ENCODE measurements at places on chromosomes 11 and 22.
A peak's percentile ranks its signal among the peaks of the same experiment; 100 is the strongest.

DNA sequence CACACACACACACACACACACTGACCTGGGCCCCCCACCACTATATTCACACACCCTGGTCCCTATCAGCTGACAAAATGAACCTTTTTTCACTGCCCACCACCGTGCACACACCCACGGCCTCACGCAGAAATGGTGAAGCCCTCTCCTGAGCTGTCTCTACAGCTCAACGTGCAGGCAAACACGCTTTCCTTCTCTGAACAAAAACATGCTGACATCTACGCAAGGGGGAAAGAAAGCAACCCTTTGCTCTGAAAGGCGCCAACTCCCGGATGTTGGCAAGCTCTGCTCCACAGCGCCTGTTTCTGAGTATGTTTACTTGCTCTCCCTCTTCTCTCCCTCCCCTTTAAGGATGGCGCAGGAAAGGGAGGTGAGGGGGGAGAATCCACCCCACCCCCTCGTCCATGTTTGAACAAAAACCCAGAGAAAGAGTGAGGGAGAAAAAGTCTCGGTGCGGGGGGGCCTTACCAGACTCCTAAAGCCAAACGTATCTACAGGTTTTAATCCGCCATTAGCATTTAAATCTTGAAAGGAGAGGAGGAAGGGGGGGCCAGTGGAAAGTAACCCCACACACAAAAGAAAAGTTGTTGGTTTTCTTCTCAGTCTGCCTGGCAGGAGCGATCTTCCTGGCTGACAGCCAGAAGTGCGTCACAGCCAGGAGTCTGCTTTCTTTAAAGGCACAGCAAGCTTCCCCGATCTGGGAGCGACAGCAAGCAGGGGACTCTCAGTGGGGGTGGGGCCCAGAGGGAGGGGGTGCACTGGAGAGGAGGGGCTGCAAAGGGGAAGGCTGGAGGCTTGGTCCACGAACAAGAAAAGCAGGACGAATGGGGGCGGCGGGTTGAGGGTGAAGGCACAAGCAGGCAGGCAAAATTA is 39.6 kb downstream of the NUMA1 start:
- DNase-seq = peak; percentile 85

DNA sequence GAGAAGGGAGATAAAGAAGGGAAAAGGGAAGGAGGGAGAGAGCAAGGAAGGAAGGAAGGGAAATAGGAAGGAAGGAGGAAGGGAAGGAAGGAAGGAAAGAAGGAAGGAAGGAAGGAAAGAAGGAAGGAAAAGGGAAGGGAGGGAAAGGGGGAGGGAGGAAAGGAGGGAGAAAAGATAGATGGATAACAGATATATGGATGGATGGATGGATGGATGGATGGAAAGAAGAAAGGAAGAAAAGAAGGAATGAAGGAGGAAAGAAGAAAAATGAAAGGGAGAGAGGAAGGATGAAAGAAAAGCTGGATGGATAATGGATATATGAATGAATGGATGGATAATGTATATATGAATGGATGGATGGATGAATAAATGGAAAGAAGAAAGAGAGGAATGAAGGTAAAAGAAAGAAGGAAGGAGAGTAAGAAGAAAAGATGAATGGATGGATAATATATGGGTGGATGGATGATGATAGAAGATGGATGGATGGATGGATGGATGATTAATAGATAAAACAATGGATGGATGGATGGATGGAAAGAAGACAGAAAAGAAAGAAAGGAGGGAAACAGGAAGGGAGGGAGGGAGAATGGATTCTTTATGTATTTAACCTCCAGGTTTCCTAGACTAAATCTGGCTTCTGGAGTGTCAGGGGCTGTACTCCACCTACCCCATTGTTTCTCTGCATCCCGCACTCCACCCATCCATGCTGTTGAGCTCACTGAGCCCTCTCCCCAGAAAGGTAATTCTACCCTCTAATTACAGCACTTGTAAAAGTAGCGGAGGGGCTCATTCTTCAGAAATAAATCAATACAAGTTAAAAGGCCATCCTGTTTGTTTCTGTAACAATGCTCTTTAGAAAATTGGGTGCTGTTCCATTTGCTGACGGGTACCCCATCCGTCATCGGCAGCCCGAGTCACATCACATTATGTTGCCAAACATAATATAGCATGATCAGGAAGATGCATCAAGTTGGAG is 506.1 kb downstream of the MIAT start:
- no peak for DNase-seq

DNA sequence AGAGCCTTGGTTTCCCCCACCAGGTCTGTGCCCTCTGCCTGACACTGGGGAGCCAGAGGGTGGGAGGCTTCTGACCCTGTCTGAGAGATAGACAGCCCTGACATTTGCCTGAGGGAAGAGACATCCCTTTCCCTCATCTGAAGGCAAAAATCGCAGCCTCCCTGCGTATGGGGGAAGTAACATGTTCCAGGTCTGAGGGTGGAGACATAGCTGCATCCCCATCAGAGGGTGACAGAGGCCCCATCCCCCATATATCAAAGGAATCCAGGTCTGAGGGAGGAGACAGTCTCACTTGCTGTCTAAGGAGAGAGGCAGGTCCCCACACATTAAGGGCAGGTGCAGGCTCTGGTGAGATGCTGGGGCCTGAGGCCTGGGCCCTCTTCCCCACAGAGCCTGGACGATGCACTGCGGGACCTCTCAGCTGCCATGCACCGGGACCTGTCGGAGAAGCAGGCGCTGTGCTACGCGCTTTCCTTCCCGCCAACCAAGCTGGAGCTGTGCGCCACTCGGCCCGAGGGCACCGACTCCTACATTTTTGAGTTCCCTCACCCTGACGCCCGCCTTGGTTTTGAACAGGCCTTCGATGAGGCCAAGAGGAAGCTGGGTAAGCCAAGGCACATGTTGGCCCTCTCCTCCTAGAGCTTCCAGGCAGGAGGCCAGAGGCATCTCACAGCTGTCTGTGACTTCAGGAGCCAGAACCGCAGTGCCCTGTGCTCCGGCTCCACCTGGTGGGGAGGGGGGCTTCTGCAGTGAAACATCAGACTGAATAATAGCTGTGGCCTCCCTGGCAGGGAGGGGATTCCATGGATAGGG is 16.1 kb upstream of the RELT start:
- DNase-seq = peak; percentile 46

- DNase-seq = peak; percentile 72
Measured at GRCh38 chr11:105000797-105001196, 22.2 kb downstream of the CASP5 start.

DNA sequence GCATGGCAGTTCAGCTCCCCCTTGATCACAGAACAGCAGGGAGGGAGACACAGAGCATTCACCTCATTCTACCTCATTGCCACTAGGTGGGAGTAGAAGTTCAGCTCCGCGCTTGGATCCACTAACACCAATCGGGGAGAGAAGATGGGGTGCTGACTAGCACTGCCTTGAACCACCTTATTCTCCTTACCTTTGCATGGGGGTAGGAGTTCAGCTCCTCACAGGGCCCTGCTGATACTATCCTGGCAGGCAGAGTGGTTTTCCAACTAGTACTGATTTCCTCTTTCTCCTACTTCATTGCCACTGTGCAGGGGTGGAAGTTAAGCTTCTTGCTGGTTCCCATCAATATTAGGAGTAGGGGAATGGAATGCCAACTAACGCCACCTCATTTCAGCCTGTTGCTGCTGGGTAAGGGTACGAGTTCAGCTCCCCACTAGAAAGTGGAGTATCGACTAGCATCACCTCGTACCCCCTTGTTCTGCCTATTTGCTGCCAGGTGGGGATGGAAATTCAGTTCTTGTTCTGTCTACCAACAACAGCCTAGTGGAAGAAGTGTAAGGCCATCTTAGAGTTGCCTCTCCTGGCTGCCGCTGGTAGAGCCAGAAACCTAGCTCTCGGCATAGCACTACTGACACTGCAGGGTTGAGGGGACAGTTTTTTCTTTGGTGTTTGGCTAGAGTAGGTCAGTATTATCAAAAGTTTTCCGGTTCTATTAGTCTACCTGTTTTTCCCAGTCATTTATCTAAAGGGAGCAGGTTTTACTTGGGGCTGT is 550.9 kb upstream of the CCDC90B start:
- DNase-seq = peak; percentile 40

- DNase-seq = no peak
Measured at GRCh38 chr22:42602470-42602869, 12.2 kb downstream of the POLDIP3 start.
